ENCODE measurements at places on chromosomes 4 and X. TPM values are rescaled to one million over a fixed set of nuclear protein-coding genes. Genes with fewer than 3 reads are reported as not detected.

Gene P2RY8
- total RNA-seq: not detected

Gene NAA10
- 123 TPM for total RNA-seq

Gene DHRSX
- 46.6 TPM for total RNA-seq

Gene GYG2
- total RNA-seq: 18.2 TPM

Gene SYTL4
- 4.0 TPM for total RNA-seq

Gene ATOH1
- total RNA-seq: not detected
